ENCODE measurements at places on chromosomes 13 and 19.

GRCh38 chr13:94692030-94692429, 20.3 kb downstream of the SOX21 start:
- no peak for DNase-seq

- DNase-seq = no peak
Observed at GRCh38 chr19:48378194-48378570, 13.2 kb downstream of the KDELR1 start.

- DNase-seq = no peak
Observed at GRCh38 chr19:47027586-47028088, 8.0 kb downstream of the NPAS1 start.

DNA sequence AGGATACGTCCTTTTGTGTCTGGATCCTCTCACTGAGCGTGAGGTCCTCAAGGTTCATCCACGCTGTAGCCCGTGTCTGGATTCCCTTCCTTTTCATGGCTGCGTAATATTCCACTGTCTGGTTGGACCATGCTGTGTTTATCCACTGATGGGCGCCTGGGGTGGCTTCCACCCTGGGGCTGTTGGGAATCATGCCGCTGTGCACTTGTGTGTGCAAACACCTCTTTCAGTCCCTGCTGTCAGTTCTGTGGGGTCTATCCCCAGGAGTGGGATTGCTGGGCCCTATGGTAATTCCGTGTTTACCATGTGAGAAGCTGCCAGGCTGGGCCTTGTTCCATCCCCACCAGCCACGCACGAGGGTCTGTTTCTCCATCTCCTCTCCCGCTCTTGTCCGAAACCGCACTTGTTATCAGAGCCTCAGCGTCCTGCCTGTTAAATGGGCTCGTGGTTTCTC, 98.6 kb downstream of the GADD45B start:
- DNase-seq = no peak

- no peak for DNase-seq
Observed at GRCh38 chr19:31352782-31353651, 3.8 kb upstream of the TSHZ3 start.

GRCh38 chr19:55935206-55935605, 3.1 kb upstream of the NLRP13 start:
- no peak for DNase-seq

DNA sequence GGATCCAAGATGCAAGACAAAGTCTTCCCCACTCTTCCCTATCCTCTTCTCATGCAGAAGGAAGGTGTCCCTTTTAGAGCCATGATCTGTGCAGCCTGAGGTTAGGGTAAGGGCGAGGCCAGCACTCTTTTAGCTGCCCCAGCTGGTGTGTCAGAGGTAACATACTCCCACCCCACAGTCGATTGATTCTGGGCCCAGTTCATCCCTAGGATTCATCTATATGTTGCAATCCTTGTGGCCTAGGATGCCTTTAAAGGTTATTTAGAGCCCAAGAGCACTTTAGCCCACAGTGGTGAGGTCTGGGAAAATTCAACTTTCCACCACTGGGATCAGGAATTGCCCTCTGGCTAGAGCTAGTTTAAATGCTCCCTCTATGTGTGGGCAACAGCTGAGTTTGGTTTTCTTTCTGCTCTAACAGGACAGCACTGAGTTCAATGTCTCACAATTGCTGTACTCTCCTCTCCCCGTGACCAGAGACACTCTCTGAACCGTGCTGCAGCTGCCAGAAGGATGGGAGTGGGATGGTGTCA, 201.3 kb upstream of the SERP2 start:
- DNase-seq = no peak

DNA sequence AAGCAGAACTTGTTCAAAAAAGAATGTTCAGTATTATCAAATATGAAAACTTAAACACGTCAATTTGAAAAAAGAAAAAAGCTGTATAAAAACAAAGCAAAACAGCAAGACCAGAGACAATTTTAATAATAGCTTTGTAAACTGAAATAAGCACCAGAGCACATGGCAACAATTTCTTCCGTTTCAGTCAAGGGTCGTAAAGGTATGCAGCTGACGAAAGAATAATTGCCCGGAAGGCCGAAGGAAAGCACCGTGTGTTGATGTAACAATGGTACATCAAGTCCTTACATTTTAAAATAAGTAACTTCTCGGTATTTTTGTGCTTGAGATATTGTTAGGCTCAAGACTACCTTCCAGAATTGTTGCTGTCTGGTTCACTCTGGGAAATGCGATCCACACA, 1.7 kb downstream of the PROSER1 start:
- DNase-seq = no peak

- no peak for DNase-seq
Observed at GRCh38 chr19:6056801-6057650, 53.3 kb downstream of the RFX2 start.

GRCh38 chr13:84127597-84128128, 245.4 kb upstream of the SLITRK1 start:
- no peak for DNase-seq

DNA sequence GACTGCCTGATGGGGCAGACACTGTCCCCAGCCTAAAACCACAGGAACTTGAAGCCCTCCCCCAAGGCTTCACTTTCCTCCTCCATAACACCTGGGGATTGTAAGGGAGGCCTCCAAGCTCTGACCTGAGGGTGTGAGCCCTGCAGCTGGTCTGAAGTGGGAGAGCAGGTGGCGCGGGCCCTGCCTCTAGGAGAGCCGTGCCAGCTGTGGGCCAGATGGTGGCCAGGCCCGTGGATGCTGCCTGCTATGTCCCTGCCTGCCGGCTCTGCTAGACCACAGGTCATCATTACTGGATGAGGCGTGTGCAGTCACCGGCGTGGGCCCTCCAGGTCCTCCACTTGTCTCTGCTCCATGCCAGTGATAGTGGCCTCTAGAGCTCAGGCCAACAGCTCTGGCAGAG, 3.5 kb upstream of the KLHL26 start:
- no peak for DNase-seq

GRCh38 chr19:2811221-2811722, 8.4 kb upstream of the ZNF554 start:
- no peak for DNase-seq

DNA sequence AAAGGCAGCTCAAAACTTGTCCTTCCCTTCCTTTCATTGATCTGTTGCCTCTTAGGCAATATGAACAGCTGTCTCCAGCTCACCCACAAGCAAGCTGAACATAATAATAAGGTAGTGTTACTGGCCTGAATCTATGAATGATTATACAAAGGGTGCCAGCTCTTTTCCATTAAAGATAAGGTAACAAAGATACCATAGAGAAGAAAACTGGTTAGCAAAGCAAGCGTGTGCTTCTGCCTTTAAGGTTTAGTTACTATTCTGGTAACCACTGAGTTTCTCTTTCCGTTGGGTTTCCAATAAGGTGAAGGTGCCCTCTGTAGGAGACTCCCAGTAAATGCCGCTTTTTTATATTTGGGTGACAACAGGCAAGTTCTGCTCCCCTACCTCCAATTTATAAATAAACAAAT, 12.1 kb upstream of the DACH1 start:
- DNase-seq = no peak

DNA sequence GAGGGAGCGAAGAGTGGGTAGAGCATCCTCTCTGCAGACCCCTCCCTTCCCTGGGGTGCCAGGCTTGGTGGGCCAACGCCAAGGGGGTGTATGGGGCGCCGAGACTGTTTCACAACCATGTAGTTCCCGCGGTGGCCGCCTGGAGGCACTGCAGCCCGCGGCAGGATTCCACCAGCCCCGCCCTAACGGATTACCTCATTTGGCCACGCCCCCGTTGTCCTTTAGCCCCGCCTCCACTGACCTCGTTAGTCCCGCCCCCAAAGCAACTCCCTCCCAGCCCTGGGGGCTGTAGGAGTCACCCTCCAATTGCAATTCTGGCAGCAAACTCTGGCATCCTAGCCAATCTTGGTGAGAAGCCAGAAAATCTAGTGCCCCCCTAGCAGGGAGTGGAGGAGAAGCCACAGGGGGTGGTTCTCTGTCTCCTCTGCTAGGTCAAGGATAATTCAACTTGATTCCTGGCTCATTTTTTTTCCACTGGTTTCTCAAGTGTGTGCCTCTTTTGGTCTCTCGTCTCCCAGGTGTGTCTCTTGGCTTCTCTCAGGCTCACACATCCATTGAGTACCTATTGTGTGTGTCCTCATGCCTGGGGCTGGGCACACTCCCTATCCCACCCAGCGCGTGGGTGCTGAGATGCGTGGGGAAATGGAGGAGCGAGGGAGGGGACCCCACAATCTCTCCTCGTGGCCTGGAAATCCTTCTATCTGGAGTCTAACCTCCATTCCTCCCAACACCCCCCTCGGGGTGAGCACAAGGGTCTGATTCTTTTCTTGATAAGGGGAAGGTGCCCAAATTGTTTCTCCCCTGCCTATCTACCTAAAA, 2.0 kb downstream of the OLFM2 start:
- peak; percentile 68 for DNase-seq

DNA sequence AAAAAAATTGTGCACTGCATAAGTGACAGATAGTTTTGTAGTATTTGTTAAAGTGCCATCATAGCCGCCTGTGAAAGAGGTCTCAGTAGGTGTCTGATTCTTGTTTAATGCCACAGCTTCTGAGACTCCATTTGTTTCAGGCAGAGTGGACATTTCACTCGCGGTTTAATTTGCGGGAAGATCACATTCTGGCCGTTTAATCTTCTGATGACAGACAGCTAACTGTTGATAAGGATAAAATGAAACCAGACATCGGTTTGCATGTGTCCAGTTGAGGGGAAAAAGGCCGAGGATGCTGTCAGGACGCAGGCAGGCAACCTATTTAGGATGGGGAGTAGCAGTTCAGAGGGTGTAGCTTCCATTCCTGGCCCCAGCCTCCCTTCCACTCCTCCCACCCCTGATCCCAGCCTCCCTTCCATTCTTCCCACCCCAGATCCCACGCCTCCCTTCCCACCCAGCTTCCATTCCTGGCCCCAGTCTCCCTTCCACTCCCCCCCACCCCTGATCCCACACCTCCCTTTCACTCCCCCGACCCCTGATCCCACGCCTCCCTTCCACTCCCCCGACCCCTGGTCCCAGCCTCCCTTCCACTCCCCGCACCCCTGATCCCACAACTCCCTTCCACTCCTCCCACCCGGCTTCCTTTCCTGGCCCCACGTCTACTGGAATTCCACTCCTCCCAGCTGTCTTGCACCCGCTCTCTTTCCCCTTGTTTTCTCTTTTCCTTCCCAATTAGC, 23.8 kb downstream of the ATP11A start:
- DNase-seq = no peak
